ENCODE measurements at places on chromosomes 12 and 14. TPM values are rescaled to one million over a fixed set of nuclear protein-coding genes. Genes with fewer than 3 reads are reported as not detected.

- DNase-seq: no peak
- H3K4me3 ChIP-seq: no peak overlapping the region
- no peak overlapping the region for H3K27ac ChIP-seq
- no peaks in the 10 kb centered on the region for H3K27me3 ChIP-seq
These were observed 106.3 kb downstream of the SPTSSA start for GRCh38 chr14:34355584-34356263.

- peak overlapping the region; percentile 96 for H3K4me3 ChIP-seq
- DNase-seq: no peak
- peaks cover 33% of the 10 kb centered on the region for H3K36me3 ChIP-seq
- peaks cover 61% of the 10 kb centered on the region for H3K4me1 ChIP-seq
- H3K27me3 ChIP-seq: no peaks in the 10 kb centered on the region
These were observed 4.0 kb downstream of the BTG1 start for GRCh38 chr12:92141591-92142121.

- H3K27me3 ChIP-seq: no peaks in the 10 kb centered on the region
- H3K4me3 ChIP-seq: no peak overlapping the region
- H3K27ac ChIP-seq: no peak overlapping the region
- DNase-seq: peak; percentile 86
- H3K36me3 ChIP-seq: no peaks in the 10 kb centered on the region
These were observed 14.5 kb downstream of the OAS2 start for GRCh38 chr12:112992541-112993398.

GRCh38 chr12:23055004-23055403 lies 430.0 kb downstream of the ETNK1 start:
- H3K27ac ChIP-seq: no peak overlapping the region
- no peak overlapping the region for H3K4me3 ChIP-seq
- no peaks in the 10 kb centered on the region for H3K4me1 ChIP-seq
- peak; percentile 44 for DNase-seq

- no peaks in the 10 kb centered on the region for H3K27me3 ChIP-seq
- H3K36me3 ChIP-seq: no peaks in the 10 kb centered on the region
- DNase-seq: no peak
- H3K4me3 ChIP-seq: no peak overlapping the region
These were observed 180.4 kb upstream of the HIF1A start for GRCh38 chr14:61514927-61515326.

GRCh38 chr14:94008234-94008633 lies 11.1 kb downstream of the CCDC197 start:
- H3K27ac ChIP-seq: no peak overlapping the region
- H3K4me3 ChIP-seq: no peak overlapping the region
- no peak for DNase-seq
- no peaks in the 10 kb centered on the region for H3K4me1 ChIP-seq

DNA sequence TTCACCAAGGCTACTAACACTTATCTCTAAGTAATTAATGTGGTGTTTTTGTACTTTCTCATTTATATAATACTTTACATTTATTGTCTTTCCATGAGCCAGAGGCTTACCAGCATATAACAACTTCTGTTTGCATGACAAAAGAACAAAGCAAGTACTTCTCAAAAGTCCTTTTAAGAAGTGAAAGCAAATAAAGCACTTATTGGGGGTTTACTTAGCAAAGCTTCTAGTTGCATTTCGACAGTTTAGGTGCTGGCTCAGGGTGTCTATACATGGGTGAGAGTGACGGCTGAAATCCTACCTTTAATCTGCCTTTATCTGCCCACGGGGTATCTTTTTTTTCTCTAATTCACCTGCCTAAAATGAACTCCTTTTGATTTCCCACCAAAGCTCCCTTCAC lies 21.0 kb upstream of the DCN start:
- no peaks in the 10 kb centered on the region for H3K4me1 ChIP-seq
- H3K27me3 ChIP-seq: no peaks in the 10 kb centered on the region
- H3K27ac ChIP-seq: no peak overlapping the region
- H3K4me3 ChIP-seq: no peak overlapping the region

PTMS gene
- total RNA-seq: 600 TPM

ACOT6 gene
- total RNA-seq: not detected

Data from A673 (cell line).